Aorta (tissue), 5 donors: ENCODE measurements at places on chromosomes 6 and 20. TPM values are rescaled to one million over a fixed set of nuclear protein-coding genes. Genes with fewer than 3 reads are reported as not detected.

- DNase-seq = peak; percentile 76
Observed at GRCh38 chr20:37226889-37227288, 34.7 kb downstream of the GHRH start.

DNA sequence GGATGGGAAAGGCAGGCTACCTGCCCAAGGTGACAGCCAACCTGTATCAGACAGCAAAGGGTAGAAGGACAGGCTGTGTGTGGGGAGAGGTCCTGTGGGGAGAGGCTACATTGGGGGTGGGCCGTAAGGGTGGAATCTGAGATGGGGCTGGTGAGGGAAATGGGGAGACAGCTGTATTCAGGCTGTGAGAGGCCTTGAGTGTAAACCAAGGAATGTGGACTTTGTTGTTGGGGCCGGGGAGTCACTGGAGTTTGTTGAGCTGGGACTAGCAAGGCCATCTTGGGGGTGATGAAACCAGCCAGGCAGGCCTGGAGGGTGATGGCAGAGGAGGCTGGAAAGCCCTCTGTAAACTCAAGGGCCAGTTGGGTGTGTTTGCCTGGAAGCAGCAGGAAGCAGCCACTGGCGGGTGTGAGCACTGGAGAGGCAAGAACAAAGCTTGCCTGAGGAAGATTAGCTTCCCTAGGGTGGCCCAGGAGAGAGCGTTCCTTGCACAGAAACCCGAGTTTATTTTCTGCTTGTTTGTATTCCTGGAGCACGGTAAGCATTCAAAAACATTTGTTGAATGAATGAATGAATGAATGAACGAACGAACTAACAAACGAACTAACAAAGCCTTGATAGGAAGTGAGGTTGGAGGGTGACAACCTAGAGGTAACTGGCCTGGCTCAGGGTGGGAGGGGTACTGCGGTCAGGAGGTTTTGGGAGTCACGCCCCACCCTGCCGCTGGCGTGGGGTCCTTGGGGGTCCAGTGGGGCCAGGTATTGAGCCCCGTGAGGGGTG, 18.9 kb downstream of the TTBK1 start:
- DNase-seq = no peak

DNA sequence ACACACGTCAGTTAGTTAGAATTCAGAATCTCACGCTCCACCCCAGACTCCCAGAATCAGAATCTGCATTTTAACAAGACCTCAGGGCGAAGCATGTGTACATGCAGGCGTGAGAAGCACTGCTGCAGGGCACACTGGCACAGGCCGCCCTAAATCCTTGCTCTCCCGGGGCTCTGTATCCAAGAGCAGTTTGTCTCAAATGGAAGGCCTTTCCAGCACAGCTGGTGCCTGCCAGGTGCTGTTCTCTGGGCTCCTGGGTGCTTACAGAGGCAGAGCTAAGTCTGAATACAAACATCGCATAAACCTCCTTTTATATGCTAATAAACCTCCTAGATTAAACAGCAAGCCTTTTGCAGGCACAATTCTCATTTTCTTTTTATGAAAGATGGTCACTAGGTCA, 119.1 kb upstream of the CD93 start:
- no peak for DNase-seq

DNA sequence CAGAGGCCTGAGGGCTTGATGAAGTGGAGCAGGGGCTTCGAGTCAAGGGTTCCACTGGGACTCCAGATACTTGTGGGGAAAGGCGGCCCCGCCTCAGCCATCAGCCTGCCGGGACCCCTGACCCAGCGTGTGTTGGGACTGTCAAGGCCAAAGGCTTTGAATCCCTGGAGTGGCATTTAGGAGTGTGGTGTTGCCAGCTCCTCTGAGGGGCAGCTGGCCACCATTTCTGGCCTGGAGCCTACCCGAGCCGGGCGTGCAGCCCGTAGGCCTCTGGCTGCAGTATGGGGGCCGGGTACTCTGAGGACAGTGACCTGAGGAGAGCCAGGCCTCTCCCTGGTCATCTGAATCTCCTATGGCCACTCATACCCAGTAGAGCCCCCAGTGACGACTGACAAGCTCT, 40.0 kb downstream of the RRBP1 start:
- no peak for DNase-seq

DNA sequence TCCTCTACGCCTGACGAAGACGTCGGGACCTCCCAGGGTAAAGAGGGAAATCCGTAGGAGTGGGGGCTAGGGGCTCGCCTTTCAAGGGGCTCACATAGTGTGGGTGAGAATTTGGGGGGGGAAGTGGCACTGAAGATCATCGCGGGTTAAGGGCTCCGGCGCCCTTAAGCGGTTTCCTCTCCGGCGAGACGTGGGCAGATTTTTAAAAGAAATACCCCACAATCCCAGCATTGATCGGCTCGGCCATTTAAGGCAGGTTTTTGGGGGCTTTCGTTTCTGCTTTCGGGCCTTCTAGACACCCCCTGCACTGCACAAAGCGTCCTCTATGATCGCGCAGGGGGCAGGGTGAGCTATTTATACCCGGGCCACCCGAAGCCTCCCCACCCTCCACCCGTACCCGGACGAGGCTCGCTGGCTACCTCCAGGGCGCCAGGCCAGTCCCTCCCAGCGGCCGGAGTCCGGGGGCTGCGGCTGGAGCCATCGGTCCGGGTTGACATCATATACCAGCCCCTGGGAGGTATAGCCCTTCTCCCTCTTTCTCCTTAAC, 1.2 kb downstream of the NKX2-2 start:
- no peak for DNase-seq

GRCh38 chr20:1224205-1224890, 1.5 kb upstream of the RAD21L1 start:
- DNase-seq = no peak

- DNase-seq = no peak
Observed at GRCh38 chr6:41576667-41577066, 30.5 kb downstream of the FOXP4 start.

GRCh38 chr6:169555971-169556617, 145.7 kb downstream of the WDR27 start:
- no peak for DNase-seq

The PTPRK gene
- total RNA-seq = 50.6 TPM

The CAGE1 gene
- total RNA-seq = not detected

DNA sequence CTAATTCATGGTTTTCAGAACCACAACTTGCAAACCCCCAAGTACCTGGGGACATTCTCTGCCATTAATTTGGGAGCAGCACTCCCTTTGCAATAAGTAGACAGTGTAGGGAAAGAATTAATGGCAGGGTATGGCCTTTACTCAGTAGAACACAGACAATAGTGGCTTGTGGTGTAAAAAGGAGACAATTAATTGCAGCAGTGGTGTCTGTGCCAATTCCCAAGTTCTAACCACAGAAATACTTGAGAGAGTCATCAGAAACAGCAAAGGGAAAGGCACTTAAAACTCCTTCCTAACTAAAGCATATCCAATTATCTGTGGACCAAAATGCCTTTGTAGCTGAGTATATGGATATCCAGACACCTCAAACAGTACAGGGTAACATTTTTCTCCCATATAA, 257.6 kb upstream of the POU3F2 start:
- no peak for DNase-seq

DNA sequence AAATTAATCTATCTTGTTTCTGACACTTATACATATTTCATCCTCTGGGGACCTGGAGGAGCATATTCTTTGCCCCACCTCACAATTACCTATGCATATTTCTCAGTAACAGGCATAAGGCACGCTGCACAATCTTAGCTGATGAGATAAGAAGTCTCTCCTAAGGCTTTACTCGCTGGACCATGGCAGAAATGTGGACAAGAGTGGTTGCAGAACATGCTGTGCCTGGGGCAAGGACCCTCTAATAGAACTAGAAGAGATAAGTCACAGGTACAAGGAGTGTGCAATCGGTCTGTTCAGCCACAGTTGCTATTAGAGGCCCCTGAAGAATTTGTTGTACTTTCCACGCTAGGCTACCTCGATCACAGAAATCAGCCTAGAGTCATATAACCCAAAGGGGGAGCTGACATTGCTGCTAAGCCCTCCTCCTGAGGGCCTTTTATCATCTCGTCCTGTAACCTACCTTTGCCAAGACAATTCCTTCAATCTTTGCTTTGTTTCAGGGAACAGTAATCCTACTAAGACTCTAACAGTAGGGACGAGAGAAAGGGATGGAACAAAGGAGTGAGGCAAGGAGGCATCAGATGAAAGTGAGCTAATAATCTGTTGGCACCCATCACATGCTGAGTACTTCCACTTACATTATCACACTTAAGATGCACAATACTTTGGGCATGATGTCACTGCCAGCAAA, 16.1 kb upstream of the DEFB129 start:
- no peak for DNase-seq

DNA sequence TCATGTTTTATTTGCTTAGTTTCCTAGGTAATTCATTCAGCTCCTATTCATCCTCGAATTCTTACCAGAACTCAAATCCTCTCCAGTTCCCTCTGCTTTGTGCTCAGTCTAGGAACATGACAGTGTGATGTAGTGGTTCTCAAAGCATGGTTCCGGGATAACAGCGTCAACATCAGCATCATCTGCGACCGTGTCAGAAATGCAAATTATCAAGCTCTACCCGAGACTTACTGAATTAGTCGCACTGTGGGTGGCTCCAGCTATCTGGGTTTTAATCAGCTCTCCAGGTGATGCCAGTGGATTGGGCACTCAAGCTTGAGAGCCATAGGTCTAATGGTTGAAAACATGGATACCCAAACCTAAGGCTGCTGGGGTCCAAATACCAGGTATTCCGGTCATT, 7.7 kb upstream of the STK35 start:
- DNase-seq = no peak

The FNDC11 gene
- total RNA-seq = not detected

The GTSF1L gene
- total RNA-seq = not detected

DNA sequence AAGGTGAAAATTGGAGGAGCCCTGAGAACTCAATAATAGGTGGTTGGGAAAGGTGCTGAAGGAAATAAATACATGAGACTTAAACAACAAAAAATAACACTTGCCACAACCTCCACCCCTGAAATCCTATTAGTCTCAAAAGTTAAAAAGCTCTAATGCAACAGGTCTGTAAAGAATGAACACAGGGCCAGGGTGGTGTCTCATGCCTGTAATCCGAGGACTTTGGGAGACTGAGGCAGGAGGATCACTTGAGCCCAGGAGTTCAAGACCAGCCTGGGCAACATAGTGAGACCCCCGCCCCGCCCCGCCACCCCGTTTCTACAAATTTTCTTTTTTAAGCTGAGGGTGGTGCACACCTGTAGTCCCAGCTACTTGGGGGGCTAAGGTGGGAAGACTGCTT, 1.1 kb upstream of the ZKSCAN8 start:
- DNase-seq = no peak
